ENCODE measurements at places on chromosomes 1 and 21.

GRCh38 chr1:206967096-206967849, 3.0 kb downstream of the FCAMR start:
- DNase-seq, result no peak

DNA sequence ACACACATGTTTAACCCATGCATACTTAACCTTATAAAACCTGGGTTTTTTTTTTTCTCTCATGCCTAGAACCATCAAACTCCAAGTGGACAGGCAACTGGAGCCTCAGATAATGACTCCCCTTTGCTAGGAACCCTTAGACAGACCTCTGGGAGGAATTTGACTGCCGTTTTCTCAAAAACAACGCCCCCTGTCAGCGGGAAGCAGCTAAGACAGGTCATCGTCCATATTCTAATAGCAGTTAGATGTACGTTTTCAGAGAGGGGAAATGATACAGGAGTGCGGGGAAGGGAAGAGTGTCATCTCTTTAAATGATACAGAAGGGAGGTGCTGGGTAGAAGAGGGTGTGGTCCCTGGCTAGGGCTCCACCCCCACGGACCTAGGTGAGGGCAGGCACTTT, 34.7 kb downstream of the LRRC3 start:
- DNase-seq, result no peak

DNA sequence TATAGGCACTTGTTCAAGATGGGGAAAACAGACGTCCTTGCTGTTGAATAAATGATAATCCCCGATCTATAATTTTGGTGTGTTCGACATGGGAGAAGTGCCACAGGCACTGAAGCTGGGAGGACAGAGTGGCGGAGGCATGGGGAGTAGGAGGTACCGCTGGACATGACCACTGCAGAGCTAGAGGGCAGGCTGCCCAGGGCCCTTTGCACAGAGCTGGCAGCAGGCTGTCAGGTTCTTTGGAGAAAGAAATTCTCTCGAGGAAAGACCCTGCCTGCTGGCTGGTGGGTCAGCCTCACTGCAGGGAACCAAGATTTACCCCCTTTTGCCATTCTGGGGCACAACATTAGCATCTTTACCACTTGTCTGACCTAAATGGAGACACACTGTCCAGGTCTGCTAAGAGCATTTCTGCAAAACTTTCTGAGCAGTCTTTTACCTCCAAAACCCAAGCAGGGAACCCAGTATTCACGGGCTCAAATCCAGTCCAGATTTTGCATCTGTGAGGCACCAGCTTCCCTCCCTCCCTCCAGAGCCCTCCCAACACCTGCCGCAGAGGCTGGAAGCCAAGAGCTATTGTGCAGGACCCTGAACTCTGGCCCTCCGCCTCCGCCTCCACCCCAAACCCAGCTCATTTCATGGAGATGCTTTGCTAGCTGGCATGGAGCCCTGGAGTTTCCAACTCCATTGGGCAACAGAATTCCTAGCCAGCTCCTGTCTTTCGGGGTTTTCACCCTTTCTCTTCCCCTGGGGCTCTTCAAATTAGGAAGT, 142.3 kb downstream of the PLXNA2 start:
- DNase-seq, result peak; percentile 91

GRCh38 chr21:16642353-16642752, 870.5 kb upstream of the CXADR start:
- no peak for DNase-seq

GRCh38 chr1:203103216-203103615, 17.4 kb upstream of the MYOG start:
- DNase-seq, result no peak

GRCh38 chr1:18819986-18820790, 39.3 kb downstream of the TAS1R2 start:
- no peak for DNase-seq

DNA sequence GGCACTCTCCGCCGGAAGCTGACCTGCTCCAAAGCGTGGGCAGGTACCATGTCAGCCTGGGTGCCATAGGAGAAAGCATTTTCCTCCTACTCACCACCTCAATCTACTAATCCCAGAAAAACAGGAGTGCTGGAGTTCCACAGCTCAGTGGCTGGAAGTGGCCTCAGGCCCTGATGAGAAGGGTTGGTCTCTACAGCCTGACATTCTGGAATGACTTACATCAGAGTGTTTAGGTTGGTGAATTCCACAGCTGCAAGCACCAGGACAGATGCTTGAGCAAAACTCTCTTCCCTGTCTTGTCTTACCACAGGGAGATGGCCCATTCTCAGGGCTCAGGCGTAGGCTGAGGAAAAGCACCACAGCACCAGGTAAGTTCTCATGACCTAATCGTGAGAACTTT, 5.5 kb downstream of the SEC16B start:
- DNase-seq, result no peak

DNA sequence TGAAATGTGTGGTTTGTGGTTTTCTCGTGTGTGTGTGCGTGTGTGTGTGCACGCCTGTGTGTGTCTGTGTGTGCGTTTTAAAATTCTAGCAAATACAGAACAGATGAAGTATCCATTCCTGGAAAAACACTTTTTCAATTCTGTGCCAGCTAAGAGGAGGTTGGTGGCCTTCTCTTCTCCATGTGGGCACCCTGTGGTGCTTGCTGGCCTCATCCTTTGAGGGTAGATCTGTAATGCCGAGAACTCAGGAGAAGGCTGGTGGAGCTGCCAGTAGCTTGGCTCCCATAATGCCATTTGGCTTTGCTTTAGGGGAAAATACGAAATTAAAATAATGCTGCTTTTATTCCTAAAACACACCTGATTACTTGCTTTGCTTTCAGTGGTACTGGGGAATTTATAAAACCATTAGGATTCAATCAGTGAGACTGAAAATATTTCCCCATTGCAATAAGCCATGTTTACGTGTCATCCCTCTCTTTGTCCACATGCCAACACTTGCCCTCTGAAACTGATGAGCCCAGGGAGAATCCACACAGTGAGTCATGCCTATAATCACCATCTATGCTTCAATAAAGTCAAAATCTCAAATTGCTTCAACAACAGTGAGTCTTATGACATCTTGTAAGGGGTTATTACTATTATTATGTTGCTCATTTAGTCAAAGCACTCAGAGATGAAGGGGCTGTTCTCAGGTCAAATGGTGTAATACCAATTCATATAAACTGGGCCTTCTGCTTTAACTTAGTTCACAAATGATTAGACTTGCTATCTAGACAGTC, 39.2 kb downstream of the ABCA4 start:
- DNase-seq, result no peak

GRCh38 chr21:39845571-39846130, 21.6 kb upstream of the PCP4 start:
- peak; percentile 37 for DNase-seq

GRCh38 chr1:87880764-87881163, 552.1 kb downstream of the LMO4 start:
- no peak for DNase-seq

- DNase-seq, result no peak
These were observed 317.7 kb downstream of the MATN1 start for GRCh38 chr1:30405631-30406212.

- DNase-seq, result peak; percentile 60
These were observed at the start of gene GLMP for GRCh38 chr1:156295391-156295947. GLMP (minus strand) TSS chr1:156295679; CDS start chr1:156295645, 34 bp downstream.

GRCh38 chr1:154408174-154408777, 3.1 kb downstream of the IL6R start:
- no peak for DNase-seq

DNA sequence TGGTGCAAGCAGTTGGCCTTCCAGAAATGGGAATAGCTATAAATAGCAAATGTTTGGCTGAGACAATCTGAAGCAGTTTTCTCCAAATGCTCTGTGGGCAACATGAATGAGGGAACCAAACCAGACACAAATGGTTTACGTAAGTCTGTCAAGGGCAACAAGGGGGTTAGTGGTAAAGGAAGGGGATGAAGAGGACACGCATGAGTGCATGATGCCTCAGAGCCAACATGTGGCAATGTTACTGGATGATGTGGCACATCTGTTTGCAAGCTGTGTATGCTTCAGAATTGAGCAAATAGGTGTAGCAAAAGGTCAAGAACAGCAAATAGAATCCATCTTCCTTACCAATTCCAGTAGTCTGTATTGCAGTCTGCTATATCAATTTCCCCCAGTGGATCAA, 76.3 kb upstream of the LMO4 start:
- DNase-seq, result no peak

GRCh38 chr1:52877554-52877953, 35.0 kb downstream of the ZYG11A start:
- DNase-seq, result no peak

DNA sequence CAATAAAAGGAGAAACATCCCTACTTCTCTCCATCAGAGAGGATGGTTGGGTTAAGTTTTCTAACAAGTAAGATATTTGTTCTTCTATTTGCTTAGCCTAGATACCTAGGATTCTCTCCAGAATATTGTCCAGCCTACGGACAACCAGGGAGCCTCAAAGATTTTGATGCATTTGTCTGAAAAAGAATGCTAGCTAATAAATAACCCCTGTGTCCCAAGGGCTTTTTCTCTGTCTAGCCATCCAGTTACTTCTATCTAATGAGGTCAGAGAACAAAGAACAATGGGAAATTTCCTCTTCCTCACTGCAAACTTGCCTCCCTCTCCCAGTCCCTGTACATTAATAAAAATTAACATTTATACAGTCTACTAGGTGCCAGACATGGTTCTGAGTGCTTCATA, 810 bp downstream of the RGS5 start:
- no peak for DNase-seq

GRCh38 chr1:201759194-201759815, 69.7 kb upstream of the IPO9 start:
- no peak for DNase-seq

GRCh38 chr1:116461723-116462122, 88.7 kb downstream of the ATP1A1 start:
- DNase-seq, result no peak

DNA sequence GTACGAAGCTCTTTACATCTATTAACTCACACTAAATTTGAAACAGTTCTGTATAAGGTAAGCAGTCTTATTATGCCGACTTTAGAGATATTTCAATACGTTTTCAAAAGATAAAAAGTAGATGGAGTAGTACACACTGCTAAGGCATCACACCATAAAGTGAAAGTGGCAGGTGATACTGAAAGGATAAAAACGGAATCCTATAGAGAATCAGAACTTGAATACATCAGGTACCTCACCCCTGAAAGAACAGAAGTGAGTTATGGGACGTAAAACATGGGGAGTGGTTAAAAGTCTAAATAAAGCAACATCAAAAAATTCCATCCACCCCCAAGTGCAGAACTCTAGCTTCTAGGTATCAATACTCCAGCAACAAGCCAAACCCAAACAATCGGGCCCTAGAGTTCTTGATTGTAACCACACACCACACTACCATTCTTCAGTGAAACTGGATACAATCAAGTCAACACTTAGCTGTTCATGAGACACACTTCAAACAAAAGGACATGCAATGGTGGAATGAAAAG, 142.6 kb downstream of the SMYD3 start:
- no peak for DNase-seq

- DNase-seq, result no peak
These were observed 4.8 kb downstream of the AIRE start for GRCh38 chr21:44290327-44291077.

DNA sequence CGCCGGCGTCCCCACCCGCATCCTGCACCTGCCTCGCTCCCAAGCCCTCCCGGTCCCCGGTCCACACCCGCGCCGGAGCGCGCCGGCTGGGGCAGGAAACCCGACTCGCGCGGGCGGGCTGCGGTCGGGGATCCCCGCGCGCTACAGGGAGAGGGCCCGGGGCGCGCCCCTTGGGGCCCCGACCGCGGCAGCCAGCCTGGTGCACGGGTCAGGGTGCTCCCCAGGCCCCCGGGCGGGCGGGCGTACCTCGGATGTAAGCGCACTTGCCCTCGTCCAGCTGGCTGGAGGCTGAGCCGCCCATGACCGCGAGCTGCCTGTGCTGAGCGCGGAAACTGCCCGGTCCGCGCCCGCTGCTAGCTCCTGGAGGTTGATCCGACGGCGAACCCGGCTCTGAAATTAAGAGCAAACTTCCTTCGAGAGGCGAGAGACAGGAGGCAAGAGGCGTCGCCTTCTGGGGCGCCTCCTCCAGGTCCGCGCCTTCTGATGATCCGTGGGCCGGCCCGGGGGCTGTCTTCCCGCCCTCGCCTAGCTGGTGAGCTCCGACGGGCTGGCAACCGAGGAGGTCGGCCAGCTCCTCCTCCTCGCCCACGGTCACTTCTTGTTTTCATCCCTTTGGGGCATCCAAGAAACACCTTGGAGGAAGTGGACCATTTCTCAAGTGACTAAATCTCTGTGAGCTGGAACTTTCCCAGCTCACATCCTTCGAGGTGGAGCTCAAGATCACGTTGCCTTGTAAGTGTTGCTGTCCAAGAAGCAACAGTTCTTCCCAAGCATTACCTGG, at the start of gene NIBAN1:
NIBAN1 (minus strand) TSS at position 453 of the 781 bp plus-strand sequence; CDS start at position 301, 152 bp downstream.
- peak; percentile 51 for DNase-seq

GRCh38 chr1:117512728-117513321, 93.0 kb upstream of the TENT5C start:
- peak; percentile 1 for DNase-seq

DNA sequence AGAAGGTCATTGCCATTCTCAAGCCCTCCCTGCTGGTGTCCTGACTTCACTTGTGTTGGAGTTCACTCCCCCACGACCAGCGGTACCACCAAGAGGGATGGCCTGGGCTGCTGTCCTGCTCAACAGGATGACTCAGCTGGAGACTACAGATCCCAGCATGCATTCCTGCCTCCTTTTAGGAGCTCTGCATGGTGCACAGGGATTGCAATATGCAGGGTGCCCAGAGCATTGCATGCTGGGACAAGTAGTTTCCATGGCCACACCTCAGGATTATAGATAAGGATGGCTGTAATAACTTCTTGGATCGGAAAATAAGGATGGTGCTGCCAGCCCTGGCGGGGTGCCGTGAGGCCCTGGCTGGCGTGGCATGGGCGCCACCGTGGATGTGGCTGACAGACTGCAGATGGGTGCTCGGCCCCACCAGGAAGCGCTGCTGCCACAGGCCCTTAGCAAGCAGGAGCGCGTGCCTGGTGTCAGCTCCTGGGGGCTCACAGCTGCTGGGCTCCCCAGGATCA, 150.0 kb downstream of the CASZ1 start:
- DNase-seq, result no peak

GRCh38 chr1:68120136-68120791, 69.8 kb upstream of the DIRAS3 start:
- DNase-seq, result peak; percentile 64

- DNase-seq, result no peak
These were observed 58.5 kb downstream of the PSMG1 start for GRCh38 chr21:39124681-39125251.

- no peak for DNase-seq
These were observed 23.4 kb downstream of the GORAB start for GRCh38 chr1:170555370-170555769.

- no peak for DNase-seq
These were observed 30.9 kb downstream of the SKI start for GRCh38 chr1:2258996-2259395.

DNA sequence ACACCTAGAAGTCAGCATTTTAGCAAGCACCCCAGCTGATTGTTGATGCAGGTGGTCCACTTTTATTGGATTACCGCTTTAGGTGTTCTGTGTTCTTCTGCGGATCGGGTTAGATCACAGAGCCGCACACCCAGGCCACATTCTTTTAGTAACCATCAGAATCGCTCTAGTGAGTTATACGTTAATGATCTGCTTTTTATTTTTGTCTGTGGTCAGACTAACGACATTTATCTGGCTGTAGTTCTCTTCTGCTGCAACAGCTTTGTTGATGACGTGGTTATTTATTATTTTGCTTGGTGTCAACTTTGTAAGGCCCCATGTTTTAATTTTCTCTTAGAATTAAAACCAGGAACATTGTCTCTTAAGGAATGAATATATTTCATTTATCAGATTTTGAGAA, 18.2 kb downstream of the SCCPDH start:
- DNase-seq, result no peak

GRCh38 chr1:27536767-27537166, 46.8 kb upstream of the WASF2 start:
- peak; percentile 56 for DNase-seq
